ENCODE measurements at places on chromosomes 3 and 15.

DNA sequence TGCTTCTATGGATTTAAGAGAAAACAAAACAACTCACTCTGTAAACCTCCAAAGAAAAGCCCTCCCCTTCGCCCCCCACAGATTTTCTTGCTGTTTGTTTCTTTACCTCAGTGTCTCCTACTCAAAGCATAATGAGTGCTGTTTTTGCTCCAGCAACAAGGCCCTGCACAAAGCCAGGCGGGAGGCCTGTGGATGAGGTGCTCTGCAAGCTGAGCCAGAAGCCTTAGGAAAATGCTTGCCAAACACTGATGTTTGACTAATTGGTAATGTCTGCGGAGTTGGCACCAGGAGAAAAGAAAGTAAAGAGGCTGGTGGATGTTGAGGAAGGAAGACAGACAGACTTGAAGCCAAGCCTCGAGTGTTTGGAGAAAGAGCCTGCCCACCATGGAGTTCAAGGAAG, 99.7 kb downstream of the RARB start:
- DNase-seq = no peak

GRCh38 chr15:64656508-64656907, 118.9 kb downstream of the RBPMS2 start:
- no peak for DNase-seq

DNA sequence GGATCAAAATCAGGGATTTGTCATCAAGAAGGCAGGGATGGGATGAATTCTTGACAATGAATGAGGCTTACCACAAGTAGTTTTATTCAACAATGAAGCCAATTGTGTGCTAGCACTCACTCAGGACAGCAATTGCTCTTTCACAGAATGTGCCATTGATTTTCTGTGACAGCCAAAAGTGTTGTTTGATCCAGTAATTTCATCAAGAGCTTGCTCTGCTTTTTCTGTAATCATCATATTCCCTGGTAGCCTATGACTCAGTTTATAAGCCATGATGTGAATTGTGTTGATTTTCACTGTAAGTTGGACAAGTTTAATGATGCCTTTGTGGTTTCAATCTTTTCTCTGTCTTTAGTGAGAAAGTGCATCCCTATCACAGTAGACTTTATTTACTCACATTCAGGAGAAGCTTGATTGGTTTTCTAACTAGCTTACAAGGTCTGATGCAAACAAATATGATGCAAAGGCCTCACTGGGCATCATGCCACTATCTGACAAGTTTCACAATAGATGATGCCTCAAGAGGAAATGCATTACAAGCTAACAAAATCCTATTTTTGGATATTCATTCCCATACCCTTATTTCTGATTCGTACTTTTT, 13.6 kb upstream of the CSRNP1 start:
- DNase-seq = peak; percentile 54

- DNase-seq = peak; percentile 33
These were observed 19.2 kb downstream of the SLC41A3 start for GRCh38 chr3:126064627-126065258.

GRCh38 chr3:62454916-62455315, 81.6 kb upstream of the FEZF2 start:
- DNase-seq = no peak

- DNase-seq = no peak
These were observed 874 bp downstream of the ZNF662 start for GRCh38 chr3:42906848-42907183.
